ENCODE measurements at places on chromosomes 1 and 21. TPM values are rescaled to one million over a fixed set of nuclear protein-coding genes. Genes with fewer than 3 reads are reported as not detected.

The B3GALT5 gene
- not detected for total RNA-seq

The SERINC2 gene
- total RNA-seq = not detected

The KCNK2 gene
- not detected for total RNA-seq

The ACOT11 gene
- total RNA-seq = 1.3 TPM

The MIXL1 gene
- not detected for total RNA-seq

The HOOK1 gene
- total RNA-seq = 1.6 TPM

The GBP2 gene
- total RNA-seq = 168 TPM

The CFAP126 gene
- total RNA-seq = not detected

The PAPPA2 gene
- total RNA-seq = 0.02 TPM

The HEYL gene
- total RNA-seq = not detected

The AMPD1 gene
- total RNA-seq = not detected

The PSEN2 gene
- 10.7 TPM for total RNA-seq

The CD2 gene
- 501 TPM for total RNA-seq

The MAP3K21 gene
- 1.6 TPM for total RNA-seq

The NIPAL3 gene
- total RNA-seq = 26.3 TPM

The TNFRSF4 gene
- 702 TPM for total RNA-seq

The COL11A1 gene
- total RNA-seq = not detected

The GPR3 gene
- total RNA-seq = 3.3 TPM

The EFNA4 gene
- 6.2 TPM for total RNA-seq

The ACTL8 gene
- not detected for total RNA-seq

The TACSTD2 gene
- total RNA-seq = not detected

The NHLH1 gene
- total RNA-seq = 0.54 TPM

The FMN2 gene
- total RNA-seq = not detected

The ENAH gene
- total RNA-seq = 0.33 TPM

The CDC20 gene
- total RNA-seq = 84.3 TPM

The FAM167B gene
- total RNA-seq = 0.57 TPM

The TNFAIP8L2 gene
- total RNA-seq = 29.4 TPM

The UMODL1 gene
- total RNA-seq = not detected

The VSIG8 gene
- total RNA-seq = not detected

The IL10 gene
- 3.4 TPM for total RNA-seq

The PRAMEF1 gene
- total RNA-seq = not detected

The KANK4 gene
- total RNA-seq = not detected

Data from activated CD4-positive, alpha-beta T cell treated with anti-CD3 and anti-CD28 coated beads, Interleukin-2, amount 10 ng/mL, durations not matched to agents 24 days and 14 days (primary cell).